ENCODE measurements at places on chromosomes 11 and 22.

- no peak for DNase-seq
Observed at GRCh38 chr11:89177691-89178231, at the start of gene TYR. Gene TYR (plus strand): TSS chr11:89177875. CDS start chr11:89177954, 79 bp downstream.

- DNase-seq = no peak
Observed at GRCh38 chr22:35484651-35485556, 55.7 kb upstream of the RASD2 start.

DNA sequence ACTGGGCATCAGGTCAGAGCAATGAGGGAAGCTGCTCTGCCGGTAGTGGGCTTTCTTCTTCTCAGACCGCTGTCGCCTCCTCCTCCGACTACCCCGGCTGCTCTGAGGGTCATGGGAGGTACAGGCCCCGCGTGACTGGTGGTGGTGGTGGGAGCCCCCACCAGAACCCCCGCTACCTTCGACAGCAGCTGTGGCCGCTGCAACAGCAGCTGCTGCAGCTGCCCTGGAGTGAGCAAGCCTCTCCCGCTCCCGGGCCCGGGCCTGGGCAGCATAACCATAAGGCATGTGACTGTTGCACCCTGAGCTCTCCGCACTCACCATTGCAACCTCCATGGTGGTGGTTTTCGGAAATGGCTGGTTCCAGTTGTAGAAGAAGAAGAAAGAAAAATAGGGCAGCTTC is 4.5 kb downstream of the KCNA4 start:
- DNase-seq = no peak

DNA sequence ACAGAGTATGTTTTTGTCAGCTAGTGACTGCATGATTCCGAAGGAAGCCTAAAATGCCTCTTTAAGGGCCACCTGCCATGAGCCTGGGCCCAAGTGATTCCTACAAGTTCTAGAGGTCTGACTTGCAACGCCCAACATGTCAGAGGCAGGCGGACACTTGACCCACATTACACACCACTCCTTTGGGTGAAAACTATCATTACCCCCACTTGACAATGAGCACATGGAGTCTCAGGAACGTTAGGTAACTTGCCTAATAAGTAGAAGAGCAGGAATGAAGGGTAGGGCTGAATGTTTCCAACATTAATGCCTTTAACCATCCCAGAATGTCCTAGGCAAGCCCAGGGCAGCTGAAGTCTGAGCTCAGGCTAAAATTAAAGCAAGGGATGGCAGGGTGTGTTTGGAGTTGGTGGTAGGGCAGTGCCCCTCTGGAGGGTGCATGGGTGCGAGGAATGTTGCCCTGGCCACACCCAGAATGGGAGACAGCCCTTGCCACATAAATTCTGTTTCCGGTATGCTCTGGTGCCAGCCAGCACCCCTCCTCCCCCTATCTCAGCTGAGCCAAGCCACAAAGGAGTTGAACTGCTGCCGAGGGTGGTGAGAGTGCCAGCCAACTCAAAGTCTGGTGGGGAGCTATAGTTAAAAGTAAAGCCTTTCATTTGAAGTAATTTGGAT is 2.5 kb downstream of the PLAAT2 start:
- peak; percentile 75 for DNase-seq

GRCh38 chr11:35541621-35542375 is 16.4 kb upstream of the PAMR1 start:
- DNase-seq = peak; percentile 64

GRCh38 chr11:133790995-133791394 is 54.3 kb downstream of the SPATA19 start:
- no peak for DNase-seq

GRCh38 chr11:61922539-61922938 is 5.2 kb upstream of the RAB3IL1 start:
- no peak for DNase-seq

- DNase-seq = no peak
Observed at GRCh38 chr22:19385221-19385906, 46.2 kb downstream of the HIRA start.

GRCh38 chr11:76857781-76858410 is 2.8 kb upstream of the ACER3 start:
- no peak for DNase-seq

- no peak for DNase-seq
Observed at GRCh38 chr11:69270941-69271340, 23.0 kb upstream of the MYEOV start.

DNA sequence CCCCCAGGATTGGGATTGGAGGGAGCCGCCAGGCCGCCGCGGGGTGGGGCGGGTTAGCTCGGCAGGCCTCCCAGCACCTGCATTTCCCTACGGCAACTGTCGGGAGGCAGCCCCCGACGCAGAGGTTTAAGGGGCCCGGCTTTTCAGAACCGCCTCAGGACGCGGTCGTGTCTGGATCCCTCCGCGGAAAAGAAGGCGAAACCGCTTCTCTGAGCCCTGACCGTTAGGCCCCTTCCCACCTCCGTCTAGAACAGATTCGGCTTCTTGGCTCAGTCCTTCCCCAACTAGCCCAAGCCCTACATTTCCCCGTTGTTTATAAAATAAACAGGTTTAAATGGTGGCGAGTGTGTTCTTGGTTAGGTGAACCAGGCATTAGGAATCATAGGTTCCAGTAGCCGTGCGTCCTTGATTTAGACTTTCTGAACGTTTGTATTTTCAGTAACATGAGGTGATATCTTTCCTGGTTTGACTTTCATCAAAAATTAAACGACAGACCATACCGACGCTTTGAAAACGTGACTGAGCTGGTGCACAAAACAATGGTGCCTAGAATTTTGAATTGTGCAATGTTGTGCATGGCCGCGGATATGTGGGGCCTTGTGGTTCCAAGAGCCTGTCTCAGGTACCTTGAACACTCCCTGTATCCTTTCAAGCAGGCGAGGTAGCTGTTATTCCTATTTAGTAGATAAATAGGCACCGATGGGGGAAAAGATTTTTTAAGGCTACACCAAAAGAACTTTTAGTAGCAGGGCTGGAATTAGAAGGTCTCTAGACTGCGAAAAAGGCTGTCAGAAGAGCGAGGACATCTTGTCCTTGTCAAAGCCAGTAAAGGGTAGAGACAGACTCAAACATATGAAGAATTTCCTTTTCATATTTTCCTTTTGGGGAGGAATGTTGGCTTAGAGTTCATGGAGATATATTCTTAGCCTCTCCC is 1.2 kb upstream of the HSPA8 start:
- DNase-seq = peak; percentile 44

DNA sequence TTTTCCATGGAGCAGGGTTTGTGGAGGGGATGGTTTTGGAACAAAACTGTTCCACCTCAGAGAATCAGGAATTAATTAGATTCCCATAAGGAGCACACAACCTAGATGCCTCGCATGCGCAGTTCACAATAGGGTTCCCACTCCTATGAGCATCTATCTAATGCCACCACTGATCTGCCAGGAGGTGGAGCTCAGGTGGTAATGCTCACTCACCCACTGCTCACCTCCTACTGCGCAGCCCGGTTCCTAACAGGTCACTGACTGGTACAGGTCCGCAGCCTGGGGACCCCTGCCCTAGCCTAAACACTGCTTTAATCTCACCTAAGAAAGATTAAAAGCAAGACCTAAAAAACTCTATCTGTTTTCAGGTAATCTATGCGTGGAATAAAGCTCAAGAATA is 553.0 kb downstream of the JRKL start:
- DNase-seq = no peak

GRCh38 chr11:61985869-61986268 is 18.4 kb upstream of the FTH1 start:
- DNase-seq = peak; percentile 46

DNA sequence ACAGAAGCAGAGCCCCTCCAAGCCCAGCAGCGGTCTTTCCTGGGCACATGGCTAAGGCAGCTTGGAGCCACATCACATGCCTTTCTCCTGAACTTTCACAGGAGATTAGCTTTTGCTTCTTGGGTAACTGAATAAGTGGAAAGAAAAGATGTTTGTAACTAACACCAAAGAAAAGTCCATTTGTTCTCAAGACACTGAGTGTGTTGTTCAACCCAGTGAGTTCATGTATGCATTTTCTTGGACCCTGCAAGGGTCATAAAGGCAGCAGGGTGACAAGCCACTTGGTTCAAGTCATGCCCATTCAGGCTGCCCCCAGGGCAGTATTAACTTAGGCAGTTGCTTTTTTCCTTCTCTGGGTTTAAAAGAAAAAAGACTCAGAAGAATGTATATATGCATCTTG is 203.4 kb downstream of the FAM76B start:
- DNase-seq = no peak

Measured in foreskin keratinocyte (primary cell).